Epithelial cell of alveolus of lung (primary cell): ENCODE measurements at places on chromosomes 11 and 22. TPM values are rescaled to one million over a fixed set of nuclear protein-coding genes. Genes with fewer than 3 reads are reported as not detected.

The PICALM gene
- 119 and 133 TPM in 2 replicates for total RNA-seq

The RPUSD4 gene
- total RNA-seq: 14.5 and 25.2 TPM in 2 replicates

The KLHDC7B gene
- 0.52 TPM in 1 of 2 replicates, not detected in the other for total RNA-seq

The SGSM1 gene
- not detected in 2 replicates for total RNA-seq
